AG04450 (cell line): ENCODE measurements at places on chromosomes 5 and 9. TPM values are rescaled to one million over a fixed set of nuclear protein-coding genes. Genes with fewer than 3 reads are reported as not detected.

- no peak for DNase-seq
These were observed 35.5 kb downstream of the PALM2AKAP2 start for GRCh38 chr9:109815366-109815947.

DNA sequence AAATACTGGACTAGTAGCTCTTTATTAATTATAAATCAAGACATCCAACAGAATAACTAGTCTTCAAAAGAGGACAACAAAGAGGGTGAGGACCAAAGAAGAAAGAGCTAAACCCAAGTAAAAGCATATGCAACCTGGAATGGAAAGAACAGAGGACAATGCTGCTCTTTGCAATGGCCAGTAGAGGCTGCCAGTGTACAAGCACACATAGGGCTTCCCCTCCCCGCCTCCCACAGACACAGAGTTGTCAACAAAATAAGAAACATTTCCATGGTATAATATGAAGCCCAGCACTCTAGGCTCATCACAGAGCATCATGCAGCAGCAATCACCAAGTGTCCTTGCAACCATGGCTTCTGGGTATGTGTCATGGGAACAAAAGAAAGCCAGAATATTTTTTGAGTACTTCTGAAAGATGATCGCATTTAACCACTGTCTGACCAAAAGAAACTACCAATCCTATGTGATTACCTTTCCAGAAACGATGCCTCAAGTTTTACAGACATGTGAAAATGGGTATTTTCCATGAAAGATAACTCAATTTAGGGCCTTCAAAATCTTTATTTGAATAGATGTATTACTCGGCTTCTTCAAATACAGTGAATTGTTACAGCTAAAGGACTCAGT lies 58.1 kb downstream of the RFX3 start:
- DNase-seq, result peak; percentile 34

GMCL2 gene
- polyA plus RNA-seq, result not detected in 2 replicates

LECT2 gene
- polyA plus RNA-seq, result not detected in 2 replicates

DNA sequence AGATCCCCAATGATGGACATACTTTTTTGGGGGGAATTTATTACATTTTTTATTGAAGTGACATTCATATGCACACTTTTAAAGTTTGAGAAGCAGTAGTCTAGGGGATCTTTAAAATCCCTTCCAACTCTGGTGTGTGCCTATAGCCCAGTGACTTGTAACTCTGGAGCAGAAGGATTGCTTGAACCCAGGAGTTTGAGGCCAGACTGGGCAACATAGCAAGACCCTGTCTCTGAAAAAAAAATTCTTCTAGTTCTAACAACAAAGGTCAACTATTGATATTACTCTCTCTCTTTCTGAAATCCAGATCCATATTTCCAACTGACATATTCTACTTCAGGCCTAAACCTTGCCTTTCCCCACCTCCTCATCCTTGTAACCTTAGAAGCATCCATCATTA lies 148.2 kb upstream of the SPRY4 start:
- no peak for DNase-seq

DNA sequence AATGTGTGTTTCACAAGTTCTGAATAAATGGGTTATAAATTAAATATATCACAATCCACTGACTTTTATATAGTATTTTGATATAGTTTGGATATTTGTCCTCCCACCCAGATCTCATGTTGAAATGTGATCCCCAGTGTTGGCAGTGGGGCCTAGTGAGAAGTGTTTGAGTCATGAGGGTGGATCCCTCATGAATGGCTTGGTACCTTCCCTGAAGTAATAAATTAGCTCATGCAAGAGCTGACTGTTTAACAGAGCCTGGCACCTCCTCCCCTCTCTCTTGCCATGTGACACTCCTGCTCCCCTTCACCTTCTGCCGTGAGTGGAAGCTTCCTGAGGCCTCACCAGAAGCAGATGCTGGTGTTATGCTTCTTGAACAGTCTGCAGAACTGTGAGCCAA lies 127.9 kb upstream of the PALM2AKAP2 start:
- no peak for DNase-seq

LURAP1L gene
- 40.8 and 51.4 TPM in 2 replicates for polyA plus RNA-seq

CDKN2B-AS1 gene
- 2.1 and 2.8 TPM in 2 replicates for polyA plus RNA-seq

GRCh38 chr5:157602505-157602904 lies 26.9 kb upstream of the ADAM19 start:
- no peak for DNase-seq

PRDM9 gene
- polyA plus RNA-seq, result not detected in 2 replicates

DNA sequence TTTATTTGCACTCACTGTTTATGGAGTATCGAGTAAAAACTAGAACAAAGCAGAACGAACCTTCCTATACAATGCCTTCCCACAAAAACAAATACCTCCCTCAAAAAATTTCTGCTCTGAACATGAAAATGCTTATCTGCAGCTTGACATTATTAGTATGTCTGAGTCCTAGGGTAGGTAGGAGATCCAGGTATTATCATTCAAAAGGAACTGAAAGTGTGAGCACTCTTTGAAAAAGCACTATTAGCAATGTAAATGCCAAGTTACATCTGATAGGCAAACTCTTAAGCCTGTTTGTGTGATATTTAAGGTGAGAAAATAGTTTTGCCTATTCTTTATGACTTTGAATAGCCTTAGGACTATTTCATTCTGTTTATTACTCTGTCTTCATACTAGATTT lies 47.6 kb downstream of the ZSWIM6 start:
- no peak for DNase-seq

DNA sequence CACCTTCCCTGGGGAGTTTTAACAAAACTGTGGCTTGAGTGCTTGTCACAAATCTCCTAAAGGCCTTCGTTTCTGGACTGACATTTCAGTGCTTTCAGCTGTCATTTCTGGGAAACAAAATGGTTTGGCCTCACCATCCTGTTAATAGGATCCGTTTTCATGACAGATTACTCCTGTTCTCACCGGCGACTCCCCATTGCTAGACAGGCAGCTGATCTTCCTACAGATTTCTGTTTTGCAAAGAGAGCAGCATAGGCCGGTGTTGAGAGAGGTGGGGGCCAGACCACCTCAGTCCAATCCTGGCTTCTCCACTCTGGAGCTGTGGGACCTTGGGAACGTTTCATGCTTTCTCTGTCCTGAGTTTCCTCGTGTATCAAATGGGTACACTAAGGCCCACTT lies 75.5 kb upstream of the OTULINL start:
- DNase-seq, result no peak

- DNase-seq, result no peak
These were observed 11.5 kb downstream of the REEP5 start for GRCh38 chr5:112910529-112910928.

OTP gene
- not detected in 2 replicates for polyA plus RNA-seq

DNA sequence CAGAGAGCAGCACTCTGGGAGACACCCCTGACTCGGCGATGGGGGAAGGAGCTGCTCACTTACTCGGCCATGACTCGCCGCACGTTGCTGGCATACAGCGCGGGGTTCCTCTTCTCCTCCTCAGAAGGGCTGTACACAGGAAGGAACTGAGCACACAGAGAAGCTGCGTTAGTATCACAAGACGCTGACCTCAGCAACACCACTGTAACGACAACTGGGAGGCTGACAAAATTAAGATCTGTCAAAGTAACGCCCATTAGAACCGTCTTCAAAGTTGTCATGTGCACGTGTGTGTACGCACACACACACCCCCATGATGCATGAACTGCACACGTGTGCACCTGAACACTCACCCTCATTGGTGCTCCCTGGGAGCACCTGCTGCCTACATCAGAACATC lies 32.1 kb upstream of the SLC6A3 start:
- no peak for DNase-seq

- no peak for DNase-seq
These were observed 3.0 kb downstream of the NUDT2 start for GRCh38 chr9:34332076-34332964.

GRCh38 chr9:106964822-106965525 lies 102.0 kb downstream of the ZNF462 start:
- no peak for DNase-seq

DNA sequence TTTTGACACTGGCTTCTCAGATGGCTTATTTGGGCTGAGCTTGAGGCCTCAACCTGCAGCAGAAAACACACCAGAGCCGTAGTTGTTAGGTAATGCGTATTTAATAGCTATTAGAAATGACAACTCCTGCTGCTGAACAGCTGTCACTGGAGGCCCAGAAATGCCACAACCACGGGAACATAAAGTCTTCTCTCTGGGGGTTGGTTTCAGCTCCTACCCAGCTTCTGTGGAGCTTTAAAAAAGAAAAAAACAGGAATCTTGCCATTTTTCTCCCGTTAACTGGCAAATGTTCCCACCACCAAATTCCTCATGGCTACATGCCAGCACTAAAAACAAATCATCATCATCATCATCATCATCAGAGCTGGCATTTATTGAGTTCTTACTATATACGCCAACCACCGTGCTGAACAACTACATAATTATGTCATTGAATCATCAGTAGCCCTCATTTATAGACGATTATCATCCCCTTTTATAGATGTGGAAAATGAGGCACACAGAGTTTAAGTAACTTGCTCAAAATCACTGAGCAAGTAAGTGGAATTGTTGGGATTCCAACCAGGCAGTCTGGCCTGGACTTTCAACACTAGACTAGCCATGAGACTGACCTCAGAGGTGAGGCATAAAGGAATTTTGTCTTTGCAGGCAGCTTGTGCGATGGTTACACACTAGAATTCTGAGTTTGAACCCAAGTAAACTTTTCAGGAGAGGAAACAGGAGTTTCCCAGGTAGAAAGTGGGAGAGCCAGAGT lies 185.3 kb upstream of the WWC1 start:
- DNase-seq, result no peak

- DNase-seq, result no peak
These were observed 33.2 kb upstream of the RICTOR start for GRCh38 chr5:39107350-39107749.

GRCh38 chr5:149605998-149606724 lies 24.9 kb downstream of the ARHGEF37 start:
- DNase-seq, result no peak

DNA sequence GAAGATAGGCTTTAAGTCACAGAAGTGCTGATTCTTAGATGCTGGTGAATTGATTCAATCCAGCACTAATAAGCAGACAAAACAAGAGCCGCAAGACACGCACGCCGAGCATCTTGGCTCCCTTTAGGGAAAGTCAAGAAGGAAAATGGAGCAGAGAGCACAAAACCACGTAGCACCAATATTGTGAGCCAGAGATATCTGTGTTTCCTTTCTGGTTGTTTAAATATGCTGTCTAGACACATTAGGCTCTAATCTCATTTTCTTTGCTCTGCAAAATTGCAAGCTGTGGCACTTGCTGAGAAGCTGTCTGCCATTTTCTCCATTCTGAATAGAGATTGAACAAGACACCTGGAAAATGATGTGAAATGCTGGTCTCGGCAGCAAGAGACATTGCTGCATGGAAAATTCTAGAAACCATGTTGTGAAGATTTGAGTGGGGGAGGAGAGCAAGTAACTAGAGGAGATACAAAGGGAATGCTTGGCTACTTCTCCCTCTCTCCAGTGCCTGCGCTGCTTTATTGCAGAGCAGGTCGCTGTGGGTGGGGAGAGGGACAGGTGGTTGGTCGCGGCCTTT lies 336.3 kb downstream of the MED10 start:
- DNase-seq, result no peak

DNA sequence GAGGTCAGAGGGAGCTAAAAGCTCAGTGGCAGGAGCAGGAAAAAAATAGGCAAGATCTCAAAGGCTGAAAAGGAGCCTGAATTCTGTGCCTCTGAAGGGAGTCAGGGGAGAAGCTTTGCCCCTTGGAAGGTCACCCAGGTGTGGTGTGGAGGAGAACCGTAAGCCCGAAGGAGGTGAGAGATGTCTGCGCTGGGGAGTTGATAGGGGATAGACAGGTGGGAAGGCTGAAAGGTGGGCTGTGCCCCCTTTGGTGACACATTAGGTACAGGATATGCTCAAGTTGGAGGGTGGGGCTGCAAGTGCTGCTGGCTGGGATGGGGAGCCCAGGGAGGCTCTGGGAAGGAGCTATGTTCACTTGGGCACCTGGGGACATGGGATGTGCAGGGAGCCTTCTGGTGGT lies 217.7 kb downstream of the PAX5 start:
- no peak for DNase-seq

DNA sequence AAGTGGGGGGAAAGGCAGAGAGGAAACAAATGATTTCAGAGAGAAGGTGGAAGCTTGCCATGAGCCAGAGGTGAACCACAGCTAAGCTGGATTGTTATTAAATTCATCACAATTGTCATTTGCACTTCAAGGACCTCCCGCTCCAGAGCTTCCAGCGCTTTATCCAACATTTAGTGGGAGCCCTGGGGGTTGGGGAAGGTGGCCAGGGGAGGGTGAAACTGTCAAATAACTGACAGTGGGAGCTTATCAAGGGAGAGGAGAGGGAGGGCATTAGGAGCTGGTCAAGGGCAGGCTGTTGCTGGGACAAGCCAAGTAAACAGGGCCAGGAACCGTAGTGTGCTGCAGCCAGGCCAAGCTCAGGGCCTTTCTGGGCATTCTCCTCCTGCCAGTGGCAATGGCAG lies 71.5 kb downstream of the SIL1 start:
- DNase-seq, result no peak

GRCh38 chr9:133184971-133185370 lies 21.3 kb upstream of the GBGT1 start:
- DNase-seq, result peak; percentile 15

CFAP90 gene
- polyA plus RNA-seq, result 0.09 and 0.10 TPM in 2 replicates

SLC6A3 gene
- polyA plus RNA-seq, result not detected in 2 replicates

DNA sequence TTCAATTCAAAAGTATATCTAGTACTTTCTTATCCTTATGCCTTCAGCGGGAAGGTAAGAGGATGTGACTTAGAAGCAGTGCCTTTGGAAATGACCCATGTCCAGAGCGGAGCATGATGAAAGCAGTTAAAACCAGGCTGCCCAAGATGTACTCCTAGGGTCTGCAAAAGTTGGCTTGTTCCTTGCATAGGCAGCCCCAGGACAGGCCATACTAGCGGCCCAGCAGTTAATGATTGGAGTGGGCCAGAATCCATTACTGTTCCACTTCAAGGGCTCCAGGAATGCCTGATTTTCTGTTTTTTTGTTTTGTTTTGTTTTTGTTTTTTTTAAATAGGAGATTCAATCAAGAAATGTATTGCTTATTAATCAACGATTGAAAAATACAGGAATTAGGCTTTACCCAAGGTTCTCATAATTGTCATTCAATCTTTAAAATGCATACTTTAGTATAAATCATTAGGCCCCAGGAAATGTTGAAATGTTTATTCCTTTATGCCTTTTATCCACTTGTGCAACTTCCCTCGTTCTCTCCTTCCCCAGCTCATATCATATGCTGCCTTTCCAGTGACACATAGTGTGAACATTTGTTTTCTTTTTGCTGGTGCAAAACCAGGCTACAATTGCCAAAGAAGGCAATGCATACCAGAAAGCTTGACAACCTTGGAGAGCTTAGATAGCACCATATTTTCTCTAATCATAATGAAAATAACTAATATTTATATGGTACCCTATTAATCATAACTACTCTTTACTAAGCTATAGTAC lies 190.8 kb downstream of the ARHGEF28 start:
- DNase-seq, result peak; percentile 63

GPR151 gene
- polyA plus RNA-seq, result not detected in 2 replicates

DNA sequence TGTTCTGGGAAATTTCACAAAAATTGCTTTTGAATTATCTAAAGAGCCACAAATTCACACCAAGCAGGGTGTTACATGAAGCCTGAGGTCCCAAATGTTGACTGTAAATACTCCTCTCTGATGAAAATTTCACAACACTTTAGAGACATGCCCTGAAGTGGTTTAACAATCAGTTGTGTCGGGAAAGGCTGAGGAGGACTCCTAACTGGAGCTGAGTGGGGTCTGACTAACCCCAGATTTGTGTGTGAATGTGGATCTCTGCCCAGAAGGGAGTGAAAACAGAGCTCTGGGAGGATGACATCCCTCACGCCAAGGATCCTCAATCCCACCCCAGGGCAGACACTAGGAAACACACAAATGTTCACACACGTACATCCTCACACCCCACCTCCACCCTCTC lies 31.1 kb upstream of the GRXCR2 start:
- DNase-seq, result no peak

GRCh38 chr5:107518616-107519015 lies 152.1 kb downstream of the EFNA5 start:
- DNase-seq, result no peak

- DNase-seq, result no peak
These were observed 50.9 kb downstream of the ZNF474 start for GRCh38 chr5:122180146-122180712.
